ENCODE measurements at places on chromosomes 4 and X.

DNA sequence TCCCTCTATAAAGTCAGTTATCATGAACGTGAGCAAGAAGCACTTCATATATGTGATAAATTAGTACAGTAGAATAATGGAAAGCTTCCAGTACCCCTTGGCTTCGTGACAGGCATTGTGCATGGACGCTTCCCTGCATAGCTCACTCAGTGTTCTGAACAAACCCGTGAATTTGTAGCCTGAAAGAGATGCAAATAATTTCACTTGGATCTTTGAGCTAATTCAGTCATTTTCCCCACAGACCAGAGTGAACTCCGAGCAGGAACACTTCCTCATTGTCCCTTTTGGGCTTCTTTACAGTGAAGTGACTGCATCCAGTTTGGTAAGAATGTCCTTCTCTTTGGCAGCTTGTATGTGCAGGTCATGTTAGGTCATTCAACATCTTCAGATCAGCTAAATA is 50.1 kb downstream of the ADD1 start:
- no peak for ATAC-seq

- no peak for ATAC-seq
These were observed 177.3 kb upstream of the FAM9B start for GRCh38 chrX:9211269-9211668.

DNA sequence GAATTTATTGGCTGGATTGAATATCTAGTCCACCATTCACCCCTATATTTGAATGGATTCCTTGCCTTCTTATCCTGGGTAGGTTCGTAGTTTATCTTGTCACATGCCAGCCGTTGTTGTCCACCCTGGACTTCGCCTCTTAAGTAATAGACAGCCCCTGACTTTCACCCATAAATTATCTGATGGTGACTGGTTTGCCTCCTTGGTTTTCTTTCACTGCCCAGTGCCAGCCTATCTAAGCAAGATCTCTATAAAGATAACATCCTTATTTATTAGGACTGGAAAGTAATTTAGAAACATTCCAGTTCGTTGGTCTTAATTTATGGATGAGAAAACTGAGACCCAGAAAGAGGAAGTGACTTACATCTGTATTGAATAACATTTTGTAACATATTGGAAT is 410.3 kb downstream of the RPA4 start:
- ATAC-seq = no peak

- no peak for ATAC-seq
These were observed 141.7 kb upstream of the SCML1 start for GRCh38 chrX:17595456-17596035.

DNA sequence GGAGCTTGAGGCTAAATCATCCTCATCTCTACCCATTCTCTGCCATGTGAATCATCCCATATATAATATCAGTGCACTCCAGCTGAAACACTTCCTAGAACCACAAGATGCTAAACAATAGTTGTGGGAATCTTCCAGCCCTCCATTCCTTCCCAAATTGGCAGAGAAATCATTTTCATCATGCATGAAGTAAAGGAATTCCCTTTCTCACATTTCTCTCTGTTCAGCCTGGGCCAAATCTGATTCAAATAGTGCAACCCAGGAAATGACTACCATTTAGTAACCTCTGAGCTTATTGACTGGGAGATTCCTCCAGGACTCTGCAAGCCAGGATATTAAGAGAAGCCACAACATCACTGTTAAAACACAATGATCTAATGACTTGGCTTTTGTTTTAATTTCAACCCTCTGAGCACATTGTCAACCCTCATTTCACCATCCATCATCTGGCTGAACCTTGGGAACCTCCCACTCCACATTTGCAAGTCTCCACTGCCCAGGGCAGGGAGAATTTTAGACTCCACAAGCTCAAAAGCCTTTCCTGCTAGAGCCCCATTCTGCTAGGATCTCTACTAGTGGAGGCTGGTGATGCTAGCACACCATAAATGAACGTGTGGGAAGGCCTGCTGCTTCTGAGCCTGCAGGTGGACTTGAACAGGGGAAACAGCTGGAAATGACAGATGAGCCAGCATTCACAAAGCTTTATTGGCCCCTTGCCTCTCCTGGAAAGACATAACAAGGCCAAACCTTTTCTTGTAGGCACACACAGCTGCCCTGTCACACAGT is 133.9 kb downstream of the TET2 start:
- ATAC-seq = peak; percentile 86

DNA sequence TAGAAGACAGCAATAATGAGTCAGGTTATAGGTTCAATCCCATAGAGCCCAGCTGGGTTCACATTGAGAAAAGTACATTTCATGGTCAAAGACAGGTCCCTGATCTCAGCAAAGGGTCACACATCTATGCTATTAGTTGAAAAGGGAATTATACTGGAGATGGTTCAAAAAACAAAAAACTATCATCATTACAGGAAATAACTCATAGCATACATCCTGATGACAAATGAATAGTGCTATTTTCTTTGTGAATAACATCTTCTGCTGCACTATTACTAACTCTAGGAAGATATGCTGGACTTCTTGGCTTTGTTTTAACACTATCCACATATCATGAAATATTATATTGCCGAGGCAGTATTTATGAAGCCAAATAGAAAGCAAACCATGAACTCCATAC is 202.5 kb upstream of the MAB21L2 start:
- no peak for ATAC-seq

GRCh38 chr4:176222149-176222548 is 26.8 kb upstream of the SPATA4 start:
- no peak for ATAC-seq

- no peak for ATAC-seq
These were observed 128.9 kb downstream of the CEP135 start for GRCh38 chr4:56077676-56078075.

DNA sequence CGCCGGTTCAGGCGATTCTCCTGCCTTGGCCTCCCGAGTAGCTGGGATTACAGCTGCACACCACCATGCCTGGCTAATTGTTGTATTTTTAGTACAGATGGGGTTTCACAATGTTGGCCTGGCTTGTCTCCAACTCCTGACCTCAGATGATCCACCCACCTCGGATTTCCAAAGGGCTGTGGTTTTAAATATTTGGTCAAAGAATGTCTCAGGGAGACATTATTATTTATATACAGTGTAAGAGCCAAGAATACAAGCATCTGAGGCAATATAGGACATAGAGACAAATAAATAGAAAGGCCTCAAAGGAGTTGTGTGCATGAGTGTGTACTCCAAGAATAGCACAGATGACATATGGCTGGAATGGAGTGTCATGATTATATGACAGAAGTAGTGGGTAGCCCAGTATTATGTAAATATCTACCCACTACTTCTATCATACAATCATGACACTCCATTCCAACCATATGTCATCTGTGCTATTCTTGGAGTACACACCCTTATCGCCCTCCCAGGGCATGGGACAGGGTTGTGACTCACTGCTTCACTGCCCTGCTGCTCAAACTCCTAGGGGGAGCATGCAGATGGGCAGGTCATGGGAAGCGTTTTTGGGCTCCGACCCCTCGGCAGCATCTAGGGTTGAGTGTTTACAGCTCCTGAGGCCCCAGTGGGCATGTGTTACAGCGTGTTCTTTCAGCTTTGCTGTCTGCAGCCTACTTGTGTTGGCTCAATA is 1649.8 kb upstream of the PCDH10 start:
- peak; percentile 55 for ATAC-seq

DNA sequence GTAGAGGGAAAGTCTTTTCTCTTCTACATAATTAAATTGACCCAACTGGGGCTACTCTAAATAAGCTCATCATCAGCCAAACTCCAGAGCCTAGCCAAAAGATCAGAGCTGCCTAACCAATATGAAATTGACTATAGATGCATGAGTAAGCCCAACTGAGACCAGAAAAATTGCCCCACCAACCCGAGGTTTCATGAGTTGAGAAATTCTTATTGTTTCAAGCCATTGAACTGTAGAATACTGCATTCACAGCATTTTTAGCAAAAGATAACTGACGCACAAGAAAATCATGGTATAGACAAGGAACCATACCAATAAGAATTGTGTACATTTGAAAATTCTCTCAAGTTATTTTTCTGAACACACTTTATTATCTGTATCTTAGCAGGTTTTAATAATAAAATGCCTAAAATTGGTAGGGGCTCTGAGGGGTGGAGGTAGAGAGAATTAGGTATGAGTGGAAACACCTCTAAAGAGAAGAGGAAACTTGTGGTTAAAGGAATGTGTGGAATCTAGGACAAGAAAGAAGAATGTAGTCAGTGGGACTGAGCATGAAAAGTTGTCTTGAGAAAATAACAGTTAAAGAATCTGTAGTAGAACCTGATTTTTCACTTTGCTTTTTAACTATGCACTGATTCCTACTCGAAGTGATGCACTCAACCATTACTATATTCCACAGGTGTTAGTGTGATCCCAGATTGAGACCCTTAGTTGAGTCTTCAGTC is 200.9 kb upstream of the PPP1R2C start:
- no peak for ATAC-seq

- peak; percentile 76 for ATAC-seq
These were observed 27.2 kb downstream of the HTR2C start for GRCh38 chrX:114611018-114611619.

- ATAC-seq = no peak
These were observed 71.1 kb upstream of the KCNIP4 start for GRCh38 chr4:22019676-22020075.

- ATAC-seq = no peak
These were observed 44.6 kb upstream of the TEX13A start for GRCh38 chrX:105265093-105265492.

DNA sequence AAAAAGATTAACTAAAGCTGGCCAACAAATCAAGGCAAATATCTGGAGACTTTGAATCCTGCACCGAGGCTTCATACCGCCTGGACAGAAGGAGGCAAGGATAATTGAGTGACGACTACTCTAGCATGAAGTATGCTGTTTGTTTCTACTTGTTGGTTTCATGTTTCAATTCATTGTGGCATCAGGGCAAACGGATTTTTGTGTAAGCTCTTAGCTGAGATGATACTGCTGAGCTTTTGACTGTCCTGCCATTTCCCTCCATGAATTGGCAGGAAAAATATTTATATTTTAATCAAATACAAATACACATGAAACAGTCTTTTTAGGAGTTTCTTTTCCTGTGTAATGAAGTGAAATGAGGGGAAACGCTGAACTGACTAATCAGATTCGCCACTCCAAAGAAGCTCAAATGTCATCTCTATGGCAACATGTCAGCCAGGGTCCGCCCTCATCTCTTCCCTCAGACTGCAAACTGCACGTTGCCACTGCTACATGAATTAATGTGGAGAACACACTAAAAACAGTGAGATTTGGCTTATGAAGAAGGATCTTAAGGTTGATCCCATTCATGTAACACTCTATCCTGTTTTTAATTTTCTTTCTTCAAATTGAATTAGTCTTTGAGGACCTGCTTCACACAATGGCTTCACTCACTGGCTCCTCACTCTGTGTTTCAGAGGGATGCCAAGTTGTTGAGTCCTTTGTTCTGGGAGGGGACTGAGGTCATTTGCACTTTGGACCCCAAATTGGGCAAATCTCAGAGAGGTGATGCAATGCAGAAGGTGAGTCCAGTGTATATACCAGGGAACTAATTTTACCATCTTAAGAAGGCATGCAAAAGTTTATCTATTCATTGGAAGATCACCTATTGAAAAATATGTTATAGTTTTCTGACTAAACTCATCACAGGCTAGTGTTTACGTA is 149.6 kb upstream of the MID1 start:
- ATAC-seq = no peak
